ENCODE measurements at places on chromosomes 5 and 9.

GRCh38 chr5:179793468-179794139 is at the start of gene LTC4S:
TSS of gene LTC4S (plus strand) at chr5:179793986. CDS start at chr5:179794081, 95 bp downstream.
- no peak for DNase-seq

GRCh38 chr5:6718718-6719117 is 5.5 kb downstream of the TENT4A start:
- no peak for DNase-seq

DNA sequence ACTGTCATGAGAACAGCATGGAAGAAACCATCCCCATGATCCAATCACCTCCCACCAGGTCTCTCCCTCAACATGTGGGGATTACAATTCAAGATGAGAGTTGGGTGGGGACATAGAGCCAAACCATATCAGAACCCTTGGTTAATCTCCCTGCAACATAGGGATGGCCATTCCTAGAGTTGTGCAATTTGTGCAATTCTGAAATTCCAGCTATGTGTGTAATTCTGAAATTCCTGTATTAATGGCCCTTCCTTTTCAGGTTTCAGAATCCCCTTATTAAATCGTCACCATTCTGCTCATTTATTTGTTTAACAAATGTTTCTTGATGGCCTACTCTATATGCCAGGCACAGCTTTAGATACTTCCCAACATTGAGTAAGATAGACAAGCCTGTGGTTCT is 282.6 kb downstream of the SMARCA2 start:
- DNase-seq, result no peak

DNA sequence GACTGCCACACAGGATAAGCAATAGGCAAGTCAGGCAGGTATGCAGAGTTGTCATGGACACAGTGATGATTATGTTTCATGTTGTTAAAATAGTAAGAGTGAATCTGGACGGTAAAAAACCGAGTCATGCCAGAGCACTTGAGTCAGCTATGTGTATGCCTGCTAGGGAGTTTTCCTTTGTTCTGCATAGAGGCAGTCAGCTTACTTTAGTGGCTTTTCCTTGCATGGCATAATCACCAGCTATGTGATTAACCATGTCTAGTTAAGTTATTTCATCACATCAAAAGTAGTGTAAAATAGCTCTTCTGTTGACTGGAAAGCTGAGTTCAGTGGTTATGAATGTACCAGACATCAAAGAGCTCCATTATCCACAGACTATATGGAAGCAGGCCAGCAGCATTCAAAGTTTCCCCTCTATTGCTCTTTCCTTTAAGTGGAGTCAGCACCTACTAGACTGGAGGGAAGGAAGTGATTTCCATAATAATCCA is 989.8 kb downstream of the TLE1 start:
- no peak for DNase-seq

DNA sequence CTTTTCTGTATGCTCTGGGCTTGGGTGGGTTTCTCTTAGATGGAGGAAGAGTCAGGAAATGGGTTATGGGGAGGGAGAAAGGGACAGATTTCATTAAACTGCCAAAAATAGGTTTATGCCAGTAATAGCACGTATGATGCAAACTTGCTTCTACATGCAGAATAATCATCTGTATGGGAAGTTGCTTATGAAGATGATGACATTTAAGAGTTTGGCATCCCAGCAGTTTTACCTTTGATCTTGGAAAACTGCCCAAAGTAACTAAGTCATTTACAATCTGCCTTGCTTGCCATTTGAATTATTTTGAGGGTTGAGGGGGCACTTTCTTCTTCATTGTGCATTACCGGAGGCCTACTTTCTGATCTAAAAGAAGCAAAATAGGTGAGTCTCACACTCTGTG is 282.9 kb upstream of the ANKRD55 start:
- DNase-seq, result no peak

- DNase-seq, result no peak
Observed at GRCh38 chr5:132498152-132498551, 7.6 kb upstream of the IRF1 start.

GRCh38 chr5:57566914-57567313 is 84.3 kb upstream of the ACTBL2 start:
- no peak for DNase-seq

- DNase-seq, result no peak
Observed at GRCh38 chr5:91187032-91187431, 196.1 kb downstream of the ARRDC3 start.

DNA sequence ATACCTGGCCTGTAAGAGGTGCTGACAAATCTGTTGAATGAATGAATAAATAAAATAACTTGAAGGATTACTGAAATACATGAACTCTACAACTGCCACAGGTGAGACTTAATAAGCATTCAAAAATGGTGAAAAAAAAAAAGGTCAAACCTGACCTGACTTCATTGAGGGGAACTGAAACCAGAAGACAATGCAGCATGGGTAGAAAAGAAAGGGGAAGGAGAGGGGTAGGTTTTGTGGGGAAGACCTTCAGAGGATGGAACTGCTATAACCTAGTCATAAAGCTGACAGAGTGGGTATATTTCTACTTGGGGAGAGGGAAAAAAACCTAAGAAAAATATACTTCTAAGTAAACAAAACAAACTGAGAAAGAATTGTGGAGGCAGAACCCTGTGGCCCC is 56.6 kb downstream of the RASEF start:
- DNase-seq, result no peak

GRCh38 chr5:123094919-123095797 is 6.1 kb downstream of the PRDM6 start:
- DNase-seq, result peak; percentile 82

DNA sequence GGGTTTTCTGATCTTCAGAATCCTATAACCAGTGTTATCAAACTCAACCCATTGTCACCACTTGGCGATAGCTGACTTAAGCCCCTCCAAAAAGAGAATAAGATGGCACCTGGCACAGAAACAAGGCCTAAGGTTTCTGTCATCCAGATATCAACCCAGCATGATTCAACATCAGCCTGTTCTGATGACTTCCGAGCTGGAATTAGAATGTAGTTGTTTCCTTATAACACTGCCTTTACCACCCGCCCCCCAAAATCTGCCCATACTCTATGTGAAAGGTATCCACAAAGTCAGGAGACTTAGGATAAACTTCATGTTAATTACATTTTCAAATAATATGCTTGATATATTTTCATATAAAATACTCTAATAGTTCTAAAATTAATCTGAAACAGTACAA is 5.2 kb downstream of the KLF9 start:
- no peak for DNase-seq

- DNase-seq, result no peak
Observed at GRCh38 chr9:23447166-23447565, 378.9 kb downstream of the ELAVL2 start.

DNA sequence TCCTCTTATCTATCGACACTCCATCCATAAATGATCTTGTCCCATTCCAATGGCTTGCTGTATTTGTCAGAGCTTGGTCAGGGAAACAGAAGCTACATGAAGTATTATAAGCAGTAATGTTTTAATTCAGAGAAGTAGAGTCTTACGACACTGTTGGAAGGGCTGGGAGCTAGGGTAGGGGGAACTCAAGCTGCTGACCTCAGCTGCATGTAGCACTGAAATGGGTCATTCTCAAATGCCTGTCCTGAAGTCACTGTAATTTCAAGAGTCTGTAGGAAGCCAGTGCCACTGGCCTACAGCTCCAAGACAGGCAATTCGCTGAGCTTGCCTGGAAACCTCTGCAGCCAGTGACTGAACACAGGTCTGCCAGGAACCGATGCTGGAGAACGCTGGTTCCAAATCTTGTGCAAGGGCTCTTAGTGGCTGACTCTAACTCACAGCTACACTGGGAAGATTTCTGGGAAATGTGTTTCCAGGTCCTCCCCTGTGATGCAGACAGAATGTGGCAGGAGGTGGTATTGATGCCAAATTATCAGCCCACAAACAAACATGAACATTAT is 532.4 kb downstream of the CCDC171 start:
- DNase-seq, result no peak

DNA sequence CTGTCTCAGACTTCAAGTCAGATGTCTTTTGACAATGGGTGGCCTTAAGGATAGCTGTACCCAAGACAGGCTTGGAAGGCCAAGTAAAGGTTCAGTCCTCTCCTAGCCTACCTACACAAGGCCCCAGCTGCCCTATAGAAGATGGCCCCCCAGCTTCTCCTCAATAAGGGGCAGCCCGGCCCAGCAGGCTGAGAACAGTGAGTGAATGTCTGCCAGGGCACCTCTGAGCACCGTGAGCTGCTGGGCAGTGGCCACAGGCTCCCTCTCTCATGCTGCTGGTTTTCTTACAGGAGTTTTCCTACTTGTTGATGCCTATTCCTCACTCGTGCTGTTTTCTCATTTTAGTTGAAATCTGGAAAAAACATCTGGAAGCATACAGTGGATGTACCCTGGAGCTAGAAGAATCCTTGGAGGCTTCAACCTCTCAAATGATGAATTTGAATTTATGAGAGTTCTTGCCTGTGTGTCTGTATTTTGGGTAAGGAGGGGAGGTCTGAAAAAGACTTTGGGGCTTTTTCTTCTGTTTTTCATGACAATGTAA is 40.1 kb downstream of the SECISBP2 start:
- no peak for DNase-seq

DNA sequence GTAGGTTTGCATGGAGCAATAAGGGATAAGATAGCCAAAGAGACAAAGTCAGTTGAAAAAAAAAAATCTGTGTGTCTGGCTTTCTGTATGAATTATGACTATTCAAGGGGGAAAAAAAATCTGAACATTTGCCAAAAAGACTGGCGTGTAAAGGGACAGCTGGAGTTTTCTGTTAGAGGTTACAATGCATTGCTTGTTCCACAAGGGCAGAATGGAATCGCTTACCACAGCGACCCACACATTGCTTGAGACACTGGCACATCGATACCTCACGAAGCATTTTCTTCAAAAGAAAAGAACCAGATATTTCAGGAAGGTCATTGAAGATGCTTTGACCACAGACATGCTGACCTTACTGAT is 327.8 kb downstream of the TMEM167A start:
- no peak for DNase-seq

GRCh38 chr5:172788771-172789686 is 18.0 kb upstream of the DUSP1 start:
- DNase-seq, result no peak

GRCh38 chr5:179303451-179304200 is 41.6 kb downstream of the ADAMTS2 start:
- no peak for DNase-seq

DNA sequence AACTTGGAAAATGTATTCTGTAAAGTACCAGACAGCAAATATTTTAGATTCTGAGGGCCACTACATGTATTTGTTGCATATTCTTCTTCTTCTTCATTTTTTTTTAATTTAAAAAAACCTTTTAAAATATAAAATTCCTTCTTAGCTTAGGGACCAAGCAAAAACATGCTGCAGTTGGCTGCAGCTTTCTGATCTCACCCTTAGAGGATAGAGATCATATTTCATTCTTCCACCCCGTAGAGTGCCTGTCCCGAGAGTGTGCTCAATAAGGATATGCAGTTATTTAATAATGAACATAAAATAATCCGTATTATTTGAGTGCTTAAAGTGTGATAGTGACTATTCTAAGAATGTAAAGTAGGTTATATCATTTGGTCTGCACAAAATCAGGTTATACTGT is 204.2 kb upstream of the CD180 start:
- DNase-seq, result no peak

DNA sequence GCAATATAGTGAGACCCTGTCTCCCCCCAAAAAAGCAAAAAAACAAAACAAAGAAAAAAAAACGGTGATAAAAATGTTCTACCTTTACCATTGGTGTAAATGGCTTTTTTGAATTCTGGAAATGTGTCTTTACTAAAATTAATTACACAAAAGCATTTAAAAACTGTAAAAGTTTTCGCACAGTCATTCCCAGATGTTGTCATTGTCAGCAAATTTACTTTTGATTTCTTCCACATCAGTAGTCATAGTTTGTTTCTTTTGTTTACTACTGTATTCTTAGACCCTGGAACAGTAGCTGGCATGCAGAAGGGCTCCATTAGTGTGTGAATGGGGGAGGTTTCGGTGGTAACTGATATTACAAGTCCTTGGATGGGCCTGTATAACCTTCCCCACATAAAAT is 39.5 kb downstream of the CCDC171 start:
- DNase-seq, result no peak

GRCh38 chr5:164364237-164365208 is 859.1 kb downstream of the MAT2B start:
- DNase-seq, result no peak

- no peak for DNase-seq
Observed at GRCh38 chr9:104240890-104241289, 146.8 kb downstream of the SMC2 start.

- no peak for DNase-seq
Observed at GRCh38 chr5:167644619-167645018, 646.8 kb upstream of the WWC1 start.

DNA sequence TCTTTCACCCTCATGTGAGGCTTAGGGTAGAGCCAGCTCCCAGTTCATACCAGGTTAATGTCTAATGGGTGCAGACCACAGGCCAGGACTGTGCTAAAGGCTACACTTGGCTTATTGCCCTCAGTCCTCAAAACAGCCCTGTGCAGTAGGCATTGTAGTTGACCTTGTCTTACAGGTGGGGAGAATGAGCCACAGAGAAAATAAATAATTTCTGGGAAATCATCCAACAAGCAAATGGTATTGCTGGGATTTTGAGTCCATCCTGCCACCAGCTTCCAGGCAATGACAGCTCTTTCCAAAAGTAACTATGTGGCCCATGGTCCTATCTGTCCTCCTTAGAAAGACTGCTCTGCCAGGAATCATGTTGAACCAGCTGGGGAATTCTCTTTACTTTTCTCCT is 450.0 kb downstream of the GADD45G start:
- DNase-seq, result no peak

DNA sequence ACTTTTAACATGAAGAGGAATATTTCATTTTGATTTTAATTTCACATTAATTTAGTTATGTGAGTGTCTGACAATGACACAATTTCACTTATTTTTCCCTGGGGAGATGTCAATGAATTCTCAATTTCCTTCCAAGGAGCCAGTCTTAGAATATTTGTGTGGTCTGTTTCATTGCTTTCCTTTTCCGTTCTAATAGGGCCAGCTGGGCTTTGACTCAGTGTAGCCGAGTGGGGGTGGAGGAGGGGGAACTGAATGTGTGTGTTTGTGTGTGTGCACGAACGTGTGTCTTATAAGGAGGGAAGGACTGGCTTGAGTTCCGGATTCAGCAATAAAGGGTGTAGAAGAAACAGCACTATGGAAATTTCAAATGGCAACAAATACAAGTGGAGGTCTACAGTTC is 100.0 kb downstream of the BASP1 start:
- DNase-seq, result no peak

DNA sequence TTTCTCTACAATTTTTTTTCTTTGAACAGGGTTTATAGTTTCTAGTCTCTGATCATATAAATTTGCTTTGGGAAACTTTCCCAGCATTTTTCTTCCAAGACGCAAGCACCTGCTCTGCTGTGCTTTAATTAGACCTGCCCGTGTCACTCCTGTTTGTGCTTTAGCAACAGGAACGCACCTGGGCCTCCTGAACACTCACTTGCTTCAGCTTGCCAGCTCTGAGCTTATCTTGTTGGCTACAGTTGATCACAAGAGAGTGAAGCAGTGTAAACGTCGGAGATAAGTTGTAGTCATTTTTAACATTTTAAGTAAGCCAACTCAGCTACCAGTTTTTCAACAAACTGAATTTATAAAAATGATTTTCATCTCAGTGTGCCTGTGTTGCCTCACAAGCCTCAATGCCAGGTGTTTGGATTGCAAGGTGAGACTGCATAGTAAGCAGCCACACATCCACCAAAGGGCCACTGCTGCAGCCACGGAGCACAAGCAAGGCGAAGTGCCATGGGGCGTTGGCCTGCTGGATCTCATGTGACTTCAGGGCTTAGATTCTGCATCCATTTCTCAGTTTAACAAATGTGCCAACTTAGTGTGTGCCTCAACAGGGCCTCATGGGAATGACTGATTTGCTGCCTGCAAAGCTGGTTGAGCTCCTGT is 166.9 kb downstream of the TRIO start:
- DNase-seq, result no peak

All from glutamatergic neuron (in vitro differentiated cells).